ENCODE measurements at places on chromosomes 11 and 22. TPM values are rescaled to one million over a fixed set of nuclear protein-coding genes. Genes with fewer than 3 reads are reported as not detected.

Gene DTX4
- total RNA-seq, result under 0.01 TPM

Gene SEZ6L
- total RNA-seq, result not detected

Gene PDE2A
- 0.36 TPM for total RNA-seq

DNA sequence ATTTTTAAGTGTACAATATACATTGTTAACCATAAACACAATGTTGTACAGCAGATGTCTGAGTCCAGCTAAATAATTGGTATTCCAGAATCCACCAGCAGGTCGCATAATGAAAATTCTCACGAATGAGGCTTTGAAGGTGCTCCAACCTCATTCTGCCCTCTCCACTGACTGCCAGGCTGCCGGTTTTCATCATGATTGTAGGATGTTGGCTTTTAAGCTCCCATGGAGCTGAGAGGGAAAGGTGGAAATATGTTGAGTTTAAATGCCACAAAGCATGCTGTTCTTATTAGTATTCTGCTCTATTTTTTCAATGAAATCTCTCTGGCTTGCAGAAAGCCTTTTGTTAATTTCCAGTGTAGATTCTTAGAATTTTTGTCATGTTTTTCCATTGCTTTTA is 337.2 kb upstream of the DDI1 start:
- no peak overlapping the region for H3K4me3 ChIP-seq
- no peaks in the 10 kb centered on the region for H3K36me3 ChIP-seq
- peaks cover 16% of the 10 kb centered on the region for H3K4me1 ChIP-seq
